ENCODE measurements at places on chromosomes 3 and 15.

DNA sequence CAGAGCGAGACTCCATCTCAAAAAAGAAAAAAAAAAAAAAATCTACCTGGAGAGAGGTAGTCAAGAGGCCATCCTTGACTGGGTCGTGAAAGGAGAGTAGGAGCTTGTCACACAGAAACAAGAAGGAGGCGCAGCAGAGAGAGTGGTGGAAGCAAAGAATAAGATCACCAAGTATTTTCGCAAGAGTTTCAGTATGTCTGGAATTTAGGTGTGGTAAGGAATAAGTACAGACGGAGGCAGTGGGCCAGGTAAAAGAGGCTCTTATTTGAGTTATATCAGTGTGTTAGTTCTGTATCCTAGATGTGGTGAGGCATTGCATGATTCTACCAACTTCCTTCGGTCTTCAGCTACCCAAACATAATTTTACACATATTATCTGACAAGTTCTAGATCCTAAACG lies 14.6 kb upstream of the ATP10A start:
- no peak for DNase-seq

DNA sequence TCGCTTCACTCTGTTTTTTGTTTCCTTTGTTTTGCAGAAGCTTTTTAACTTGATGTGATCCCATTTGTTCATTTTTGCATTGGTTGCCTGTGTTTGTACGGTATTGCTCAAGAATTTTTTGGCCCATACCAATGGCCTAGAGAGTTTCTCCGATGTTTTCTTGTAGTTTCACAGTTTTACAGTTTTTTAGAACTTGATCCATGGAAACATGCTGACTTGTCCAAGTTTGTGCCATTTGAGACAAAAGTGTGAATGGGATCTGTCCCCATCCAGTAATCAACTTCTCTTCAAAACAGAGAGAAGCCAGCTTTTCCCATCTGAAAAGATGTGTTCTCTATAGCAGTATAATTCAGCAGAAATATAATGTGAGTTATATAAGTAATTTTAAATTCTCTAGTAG lies 266.5 kb upstream of the LRTM1 start:
- DNase-seq: no peak

- DNase-seq: no peak
Measured at GRCh38 chr15:62277816-62278394, 112.8 kb upstream of the C2CD4B start.

GRCh38 chr15:93136606-93137005 lies 47.6 kb upstream of the RGMA start:
- DNase-seq: no peak

- peak; percentile 71 for DNase-seq
Measured at GRCh38 chr3:30720586-30721313, 114.3 kb downstream of the TGFBR2 start.

GRCh38 chr3:138432576-138433240 lies 1.7 kb upstream of the ESYT3 start:
- no peak for DNase-seq

- peak; percentile 78 for DNase-seq
Measured at GRCh38 chr3:100869787-100870186, 123.4 kb downstream of the ABI3BP start.

Data from astrocyte of the spinal cord (primary cell).